Naive B cell (primary cell): ENCODE measurements at places on chromosomes 7 and 10.

DNA sequence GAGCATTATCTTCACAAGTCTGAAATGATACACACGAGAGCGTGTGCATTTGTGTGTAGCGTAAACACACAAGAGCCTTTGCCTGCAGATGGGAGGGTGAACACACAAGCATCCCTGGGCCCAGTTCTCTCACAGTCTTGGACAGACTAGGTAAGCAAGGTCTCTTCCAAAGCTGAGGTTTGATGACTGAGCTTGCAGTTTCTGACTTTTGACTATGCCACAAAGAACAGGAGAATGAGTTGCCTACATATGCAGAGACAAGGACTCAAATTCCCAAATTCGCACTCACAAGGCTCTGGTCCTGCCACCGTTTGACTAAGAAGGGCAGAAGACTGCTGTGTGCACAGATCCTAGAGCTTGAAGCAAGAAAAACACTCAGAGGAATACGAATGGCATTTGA, 55.8 kb downstream of the FAM53B start:
- no peak for DNase-seq

GRCh38 chr7:55509322-55509721, 63.0 kb downstream of the VOPP1 start:
- DNase-seq, result no peak

DNA sequence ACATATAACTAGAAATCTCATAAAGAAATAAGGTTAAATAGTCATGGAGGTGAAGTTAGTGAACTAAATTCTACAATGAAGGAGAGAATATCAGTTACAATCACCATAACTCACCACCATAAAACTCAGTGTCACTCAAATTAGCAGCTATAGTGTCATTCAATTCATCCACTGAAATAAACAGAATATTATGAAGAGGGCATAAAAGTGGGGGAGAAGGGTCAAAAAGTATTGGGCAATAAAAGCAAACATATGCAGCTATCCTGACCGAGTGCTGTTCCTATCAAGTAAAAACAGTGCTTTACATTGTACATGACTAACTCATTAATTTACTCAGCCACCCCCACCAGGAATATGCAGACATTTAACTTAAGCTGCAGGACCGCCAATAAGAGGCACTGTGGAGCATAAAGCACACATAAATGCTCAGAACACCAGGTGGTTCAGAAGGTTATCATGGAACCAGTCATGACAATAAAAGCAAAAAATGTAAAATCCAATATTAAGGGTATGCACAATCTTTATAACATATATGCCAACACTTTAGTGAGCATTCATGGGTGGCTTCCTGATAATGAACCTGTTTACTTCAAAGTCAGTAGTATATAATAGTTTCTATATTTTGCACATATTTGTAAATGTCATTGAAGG, 95.5 kb upstream of the LAMB4 start:
- no peak for DNase-seq

DNA sequence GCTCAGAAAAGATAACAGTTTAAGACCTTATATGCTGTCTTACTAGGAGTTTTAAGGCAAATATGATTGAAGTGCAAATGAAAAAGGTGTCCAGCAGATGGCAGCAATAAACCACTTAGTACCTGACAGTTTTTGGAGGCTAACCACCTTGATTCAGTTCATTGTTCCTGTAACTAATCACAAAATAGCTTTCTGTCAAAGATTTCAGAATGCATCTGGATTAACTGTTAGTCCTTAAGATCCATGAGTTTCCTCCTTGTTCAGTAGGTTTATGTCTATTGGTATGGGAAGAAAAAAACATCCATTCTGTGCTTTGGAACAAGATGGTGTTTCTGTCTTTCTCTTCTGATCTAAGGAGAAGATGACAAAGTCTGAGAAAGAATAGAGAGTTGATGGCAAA, 46.6 kb downstream of the CCSER2 start:
- peak; percentile 31 for DNase-seq

- no peak for DNase-seq
Measured at GRCh38 chr7:130266961-130267321, 278 bp downstream of the CPA2 start.

DNA sequence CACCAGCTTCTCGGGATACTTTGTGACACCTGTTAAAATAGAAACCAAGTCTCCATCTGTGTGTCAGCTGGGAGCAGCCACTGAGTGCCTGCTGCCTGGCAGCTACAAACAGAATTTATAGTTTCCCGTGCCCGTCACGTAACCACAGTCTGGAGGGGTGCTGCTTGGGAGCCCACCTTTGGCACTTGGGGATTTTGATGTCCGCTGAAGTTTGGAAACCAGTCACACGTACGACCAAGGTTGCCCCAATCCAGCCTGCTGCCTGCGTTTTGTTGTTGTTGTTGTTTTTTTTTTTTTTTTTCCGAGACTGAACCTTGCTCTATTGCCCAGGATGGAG, 1.6 kb downstream of the TRRAP start:
- DNase-seq, result no peak

- DNase-seq, result no peak
Measured at GRCh38 chr7:132189881-132190280, 386.4 kb downstream of the PLXNA4 start.

DNA sequence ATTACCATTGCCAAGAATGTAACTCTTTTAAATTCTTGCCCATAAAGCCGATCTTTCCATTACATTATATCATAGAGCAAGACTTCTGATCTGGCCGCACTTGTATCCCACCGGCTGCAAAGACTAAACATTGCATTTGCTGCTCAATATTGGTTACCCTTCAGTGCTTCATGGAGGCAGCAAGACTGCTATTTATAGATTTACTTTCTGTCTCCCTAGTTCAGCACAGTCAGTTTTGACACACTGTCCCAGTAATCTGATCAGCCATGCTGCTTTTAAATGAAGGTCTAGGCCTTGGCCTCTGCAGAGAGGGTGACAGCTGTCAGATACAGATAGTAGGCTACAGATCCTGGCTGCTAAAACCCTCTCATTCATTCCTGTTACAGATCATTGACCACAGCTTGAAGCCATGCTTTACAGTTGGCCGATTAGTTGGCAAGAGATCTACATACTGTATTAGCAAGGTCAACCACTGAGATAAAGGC, 562.6 kb upstream of the GALNT17 start:
- DNase-seq, result no peak

GRCh38 chr10:65570143-65571010, 1355.5 kb upstream of the LRRTM3 start:
- no peak for DNase-seq

DNA sequence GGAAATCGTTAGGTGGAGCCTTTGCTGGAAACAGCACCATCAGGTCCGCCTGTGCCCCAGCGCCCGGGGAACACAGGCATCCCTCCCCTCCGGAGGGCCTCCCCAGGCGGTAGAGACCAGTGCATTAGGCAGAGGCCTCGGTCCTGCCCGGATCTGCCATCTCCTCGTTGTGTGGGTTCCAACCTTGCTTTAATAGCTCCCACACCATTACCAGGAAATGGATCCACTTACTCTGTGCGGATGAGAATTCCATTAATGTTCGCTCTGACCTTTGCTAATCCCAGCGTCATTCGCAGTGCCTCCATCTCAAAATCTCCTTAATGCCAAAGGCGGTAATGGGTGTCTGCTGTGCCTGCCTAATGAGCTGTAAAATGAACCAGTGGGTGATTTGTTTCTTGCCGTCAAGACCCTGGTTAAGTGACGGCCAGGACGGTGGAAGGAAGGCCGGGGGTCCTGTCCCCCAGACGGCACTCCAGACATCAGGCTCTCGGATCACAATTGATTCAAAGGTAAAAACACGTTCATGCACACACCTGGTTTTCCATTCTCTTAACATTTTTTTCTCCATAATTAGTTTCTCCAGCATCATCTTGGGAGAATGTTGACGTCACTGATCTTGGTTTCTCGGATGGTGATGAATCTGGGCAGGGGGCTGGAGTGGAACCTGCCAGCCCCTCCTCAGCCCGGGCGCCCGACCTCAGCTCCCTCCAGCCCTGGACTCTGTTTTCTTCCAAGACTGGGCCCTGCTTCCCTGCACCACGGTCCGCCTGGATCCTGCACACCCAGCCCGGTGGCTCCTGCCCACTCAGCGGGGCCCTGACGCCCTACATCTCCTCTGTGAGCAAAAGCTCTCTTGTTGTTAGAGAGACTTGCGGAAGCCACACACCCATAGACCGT, 22.8 kb upstream of the FAM20C start:
- no peak for DNase-seq

GRCh38 chr7:103715376-103716120, 269.5 kb upstream of the SLC26A5 start:
- DNase-seq, result no peak

GRCh38 chr10:129455625-129456024, 11.4 kb upstream of the MGMT start:
- no peak for DNase-seq

DNA sequence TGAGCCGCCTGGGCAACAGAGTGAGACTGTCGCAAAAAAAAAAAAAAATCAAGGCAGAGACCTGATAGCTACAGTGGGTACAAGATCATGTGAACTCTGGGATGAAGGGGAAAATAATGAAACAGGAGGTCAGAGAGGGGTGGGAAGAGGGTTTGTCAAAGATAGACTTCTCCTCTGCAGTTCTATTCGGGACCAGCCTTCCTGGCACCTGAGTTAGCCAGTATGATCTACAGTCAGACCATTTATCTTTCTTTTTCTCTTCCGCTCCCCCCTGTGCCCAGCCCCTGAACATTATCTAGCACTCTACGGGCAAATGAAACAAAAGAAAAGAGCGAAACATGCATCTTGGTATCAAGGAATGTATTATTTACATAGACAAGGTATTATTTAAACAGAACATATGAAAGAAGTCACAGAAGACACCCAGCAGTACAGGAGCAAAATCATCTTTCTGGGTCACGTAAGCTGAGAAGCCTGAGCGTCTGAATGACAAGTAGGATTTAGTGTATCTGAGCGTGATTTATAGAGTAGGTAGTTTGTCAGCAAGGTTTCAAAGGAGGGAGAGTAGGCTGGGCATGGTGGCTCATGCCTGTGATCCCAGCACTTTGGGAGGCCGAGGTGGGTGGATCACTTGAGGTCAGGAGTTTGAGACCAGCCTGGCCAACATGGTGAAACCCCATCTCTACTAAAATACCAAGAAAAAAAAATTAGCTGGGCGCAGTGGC, 109.0 kb downstream of the PRKCQ start:
- no peak for DNase-seq

- no peak for DNase-seq
Measured at GRCh38 chr7:1245524-1246050, 12.9 kb downstream of the UNCX start.

DNA sequence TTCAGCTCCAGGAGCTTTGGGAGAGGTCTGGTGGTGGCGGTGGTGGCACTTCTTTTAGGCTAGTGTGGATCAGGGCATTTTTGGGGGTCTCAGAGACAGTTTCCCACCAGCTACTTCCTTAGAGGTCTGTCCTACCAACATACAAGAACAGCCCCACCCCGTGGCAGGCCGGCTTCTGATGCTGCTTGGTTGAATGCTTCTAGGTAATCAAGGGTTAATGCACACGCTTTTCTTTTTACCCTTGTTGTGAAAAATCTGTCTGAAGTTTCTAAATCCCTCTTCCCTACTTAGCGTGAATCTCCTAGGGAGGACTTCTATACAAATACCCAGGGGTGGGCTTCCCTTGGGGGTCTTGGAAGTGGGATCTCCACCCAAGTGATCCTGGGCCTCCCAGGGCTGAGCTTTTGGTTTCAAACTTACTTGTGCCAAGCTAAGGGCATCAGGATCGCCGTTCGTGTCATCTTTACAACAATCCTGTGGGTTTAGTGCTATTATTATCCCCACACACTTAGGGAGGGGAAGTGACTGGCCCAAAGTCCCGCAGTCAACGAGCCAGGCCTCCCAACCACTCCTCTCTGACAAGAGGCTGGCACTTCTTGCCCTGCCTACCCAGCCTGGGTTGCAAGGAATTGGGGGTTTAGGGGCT, 1.7 kb downstream of the SH2B2 start:
- no peak for DNase-seq

DNA sequence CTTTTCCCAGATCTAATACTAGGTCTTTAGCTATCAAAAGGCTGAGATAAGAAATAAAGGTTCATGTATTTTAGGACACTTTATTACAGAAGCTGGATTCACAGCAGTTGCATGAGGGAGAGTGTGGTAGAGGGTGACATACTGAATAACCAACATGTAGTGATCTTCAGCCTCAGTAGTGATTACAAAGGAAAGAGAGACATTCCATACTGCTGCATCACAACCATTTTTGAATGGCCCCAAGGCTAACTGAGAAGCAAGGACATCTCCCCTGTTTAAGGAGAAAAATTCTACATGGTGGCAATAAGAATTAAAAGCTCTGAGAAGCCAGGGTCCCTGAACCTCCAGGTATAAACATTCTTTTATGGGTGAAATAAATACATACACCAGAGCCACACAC, 35.3 kb downstream of the COG5 start:
- no peak for DNase-seq

DNA sequence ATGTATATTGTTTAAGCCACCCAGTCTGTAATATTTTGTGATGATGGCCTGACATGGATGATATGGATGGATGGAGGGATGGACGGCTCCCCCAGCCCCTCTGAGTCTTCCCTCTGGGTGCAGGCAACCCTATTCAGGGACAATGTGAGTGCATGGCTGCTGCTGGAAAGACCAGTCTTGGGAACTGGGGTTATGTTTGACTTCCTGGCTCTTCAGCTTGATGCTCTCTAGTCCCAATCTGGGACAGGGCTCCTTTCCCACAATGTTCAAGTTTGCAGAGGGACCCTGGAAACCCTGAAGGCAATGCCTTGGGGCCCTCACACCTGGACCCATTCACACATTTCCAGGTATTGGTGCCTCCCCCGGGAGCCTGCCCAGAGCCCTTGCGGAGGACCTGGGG, 52.3 kb upstream of the RET start:
- DNase-seq, result no peak

DNA sequence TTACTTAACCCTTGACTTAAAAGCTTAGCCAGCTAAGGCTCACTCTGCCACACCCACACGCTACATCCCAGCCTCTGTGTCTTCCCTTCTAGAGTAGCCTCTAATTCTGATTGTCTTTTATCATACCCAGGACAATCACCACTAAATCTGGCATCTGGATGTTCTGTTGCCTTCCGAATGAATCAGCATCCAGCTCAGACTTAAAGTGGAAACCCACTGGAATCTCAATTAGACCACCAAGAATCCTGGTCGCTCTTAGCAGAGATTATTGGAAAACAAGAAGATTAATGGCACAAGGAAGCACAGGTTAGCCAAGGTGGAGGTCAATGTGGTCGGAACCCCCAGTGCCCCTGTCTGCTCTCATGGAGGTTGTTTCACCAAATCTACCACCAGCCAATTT, 404.2 kb upstream of the FOXK1 start:
- DNase-seq, result no peak

GRCh38 chr7:79182283-79182682, 271.2 kb downstream of the MAGI2 start:
- DNase-seq, result no peak

DNA sequence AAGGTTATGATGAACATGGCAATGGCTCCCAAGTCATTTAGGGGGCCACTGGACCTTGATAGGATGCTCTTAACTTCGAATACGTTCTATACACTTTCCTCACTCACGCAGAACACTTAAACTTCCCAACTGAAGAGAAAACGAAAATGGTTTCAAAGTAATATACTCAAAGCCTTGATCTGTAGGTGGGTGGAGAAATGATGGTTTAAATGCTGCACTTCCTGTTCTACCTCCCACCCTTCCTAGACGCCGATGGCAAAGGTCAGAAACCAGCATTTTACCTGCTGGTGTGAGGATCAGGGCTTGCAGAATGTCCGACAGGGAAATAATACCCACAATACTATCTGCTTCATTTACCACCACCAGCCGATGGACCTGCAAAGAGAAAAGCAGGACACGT, 40.5 kb upstream of the RHEB start:
- no peak for DNase-seq

- peak; percentile 33 for DNase-seq
Measured at GRCh38 chr7:93921607-93922566, at the start of gene GNG11. GNG11 (plus strand) TSS chr7:93921735; CDS start chr7:93922138, 403 bp downstream.

- DNase-seq, result no peak
Measured at GRCh38 chr7:102044984-102045673, 227.7 kb downstream of the CUX1 start.
